Colonic mucosa (tissue), 4 donors: ENCODE measurements at places on chromosomes 7 and 10. TPM values are rescaled to one million over a fixed set of nuclear protein-coding genes. Genes with fewer than 3 reads are reported as not detected.

- DNase-seq = no peak
Observed at GRCh38 chr7:1974290-1975101, 258.2 kb downstream of the MAD1L1 start.

DNA sequence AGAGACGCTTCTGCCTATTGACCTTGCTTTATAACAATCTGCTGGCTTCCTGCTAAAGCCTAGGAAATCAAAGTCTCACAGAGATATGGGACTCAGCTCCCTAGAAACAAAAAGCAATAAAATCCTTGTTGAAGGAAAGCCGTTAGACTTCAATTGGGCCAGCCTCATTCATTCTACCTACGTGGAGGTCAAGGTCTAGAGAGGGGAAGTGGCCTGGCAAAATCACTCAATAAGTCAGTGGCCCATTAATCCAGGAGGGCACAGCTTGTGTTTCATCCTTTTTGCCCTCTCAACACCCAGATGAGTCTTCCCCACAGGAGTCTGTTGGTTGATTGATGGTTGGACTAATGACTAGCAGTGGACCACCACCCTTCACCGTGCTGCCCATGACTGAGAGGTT lies 40.5 kb upstream of the ACSL5 start:
- peak; percentile 57 for DNase-seq

- DNase-seq = no peak
Observed at GRCh38 chr10:61758433-61758832, 95.7 kb downstream of the CABCOCO1 start.

GRCh38 chr7:44963364-44964290 lies 15.2 kb downstream of the MYO1G start:
- no peak for DNase-seq

DNA sequence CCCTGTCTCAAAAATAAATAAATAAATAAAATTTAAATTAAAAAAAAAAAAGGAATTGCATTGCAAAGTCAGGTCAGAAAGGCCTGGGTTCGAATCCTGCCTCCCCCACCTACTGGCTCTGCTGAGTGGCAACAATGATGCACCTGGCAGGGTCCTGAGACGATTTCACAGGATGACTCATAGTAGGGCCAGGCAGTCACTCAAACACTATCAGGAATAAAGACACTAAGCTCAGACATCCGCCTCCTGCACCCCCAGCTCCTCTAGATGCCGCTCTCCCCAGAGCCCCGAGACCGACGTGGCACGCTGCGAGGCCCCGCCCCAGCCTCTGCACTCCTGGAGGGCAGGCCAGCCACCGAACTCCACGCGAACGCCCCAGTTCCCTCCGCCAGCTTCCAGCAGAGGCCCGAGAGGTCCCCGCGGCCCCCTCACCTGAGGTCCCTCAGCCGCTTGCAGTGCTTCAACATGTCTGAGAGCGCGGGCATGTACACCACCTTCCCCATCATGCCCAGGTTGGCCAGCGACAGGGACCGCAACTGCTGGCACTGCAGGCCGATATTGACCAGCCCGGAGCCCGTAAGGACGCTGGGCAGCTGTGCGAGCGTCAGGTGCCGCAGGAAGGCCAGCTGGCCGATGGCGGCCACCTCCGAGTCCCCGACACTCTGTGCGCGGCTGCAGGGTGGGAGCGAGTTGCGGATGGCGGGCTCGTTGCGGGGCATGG lies 76.6 kb upstream of the TNRC18 start:
- no peak for DNase-seq

DNA sequence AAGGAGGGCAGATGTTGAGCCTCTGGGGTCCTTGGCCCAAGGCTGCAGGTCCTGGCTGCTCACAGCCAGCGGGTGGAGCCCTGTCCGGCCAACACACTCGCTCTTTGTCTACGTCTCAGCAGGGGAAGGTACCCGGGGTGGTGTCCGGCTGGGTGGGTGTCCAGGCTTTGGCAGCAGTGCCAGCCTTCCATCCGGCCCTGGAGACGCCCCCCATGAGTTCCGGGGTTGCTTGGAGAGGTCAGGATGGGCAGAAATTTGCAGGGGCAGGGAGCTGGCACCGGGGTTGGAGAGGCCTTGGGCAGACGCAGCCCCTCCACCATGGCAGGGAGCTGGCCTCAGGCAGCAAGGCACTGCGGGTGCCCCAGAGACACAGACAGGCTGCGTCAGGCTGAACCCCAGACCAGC lies 42.2 kb upstream of the ELN start:
- no peak for DNase-seq

DNA sequence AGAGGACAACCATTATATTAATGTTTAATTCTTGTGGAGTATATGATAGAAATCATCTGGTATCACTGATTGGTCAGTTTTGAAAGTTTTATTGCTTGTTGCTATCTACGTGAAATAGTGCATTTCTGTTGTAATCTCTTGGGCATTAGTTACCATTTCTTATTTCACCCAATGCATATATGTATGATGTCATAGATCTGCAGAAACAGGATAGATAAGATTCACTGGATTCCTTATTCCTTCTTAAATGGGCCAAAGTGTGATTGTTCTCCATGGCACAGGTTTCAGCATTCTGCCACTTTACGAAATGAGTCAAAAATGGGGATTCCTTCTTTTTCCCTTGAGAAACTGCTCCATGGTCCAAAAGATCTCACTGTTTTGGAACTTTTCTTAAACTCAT lies 56.6 kb downstream of the VTI1A start:
- no peak for DNase-seq

GRCh38 chr10:79047584-79047874 lies 21.2 kb upstream of the ZMIZ1 start:
- no peak for DNase-seq

DNA sequence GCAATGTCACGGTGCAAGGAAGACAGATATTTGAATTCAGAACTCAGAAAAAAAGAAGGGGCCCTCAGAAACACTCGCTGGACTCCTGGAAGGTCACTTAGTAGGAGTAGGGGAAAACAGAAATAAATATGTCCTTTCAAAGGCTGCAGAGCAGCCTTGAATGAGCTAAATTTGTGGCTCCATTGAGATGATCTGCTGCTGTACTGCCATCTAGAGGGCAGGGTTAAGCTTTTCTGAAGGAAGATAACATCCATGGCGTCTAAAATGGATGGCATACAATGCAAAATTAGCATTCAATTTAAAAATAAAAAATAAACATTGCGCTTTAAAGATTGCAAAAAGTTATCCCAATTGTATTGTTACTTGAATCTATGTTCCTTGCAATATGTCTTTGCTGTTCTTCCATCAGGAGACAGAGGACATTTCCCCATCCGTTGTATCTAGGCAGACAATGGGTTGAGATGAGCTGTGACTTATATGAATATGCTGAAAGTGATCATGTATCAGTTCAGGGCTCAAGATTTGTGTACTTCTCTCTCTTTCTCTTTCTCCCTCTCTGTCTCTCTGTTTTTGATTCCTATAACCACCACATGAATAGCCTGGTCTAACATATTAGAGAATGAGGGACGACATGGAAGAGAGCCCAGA lies 642.2 kb downstream of the SH2D4B start:
- DNase-seq = peak; percentile 33

DNA sequence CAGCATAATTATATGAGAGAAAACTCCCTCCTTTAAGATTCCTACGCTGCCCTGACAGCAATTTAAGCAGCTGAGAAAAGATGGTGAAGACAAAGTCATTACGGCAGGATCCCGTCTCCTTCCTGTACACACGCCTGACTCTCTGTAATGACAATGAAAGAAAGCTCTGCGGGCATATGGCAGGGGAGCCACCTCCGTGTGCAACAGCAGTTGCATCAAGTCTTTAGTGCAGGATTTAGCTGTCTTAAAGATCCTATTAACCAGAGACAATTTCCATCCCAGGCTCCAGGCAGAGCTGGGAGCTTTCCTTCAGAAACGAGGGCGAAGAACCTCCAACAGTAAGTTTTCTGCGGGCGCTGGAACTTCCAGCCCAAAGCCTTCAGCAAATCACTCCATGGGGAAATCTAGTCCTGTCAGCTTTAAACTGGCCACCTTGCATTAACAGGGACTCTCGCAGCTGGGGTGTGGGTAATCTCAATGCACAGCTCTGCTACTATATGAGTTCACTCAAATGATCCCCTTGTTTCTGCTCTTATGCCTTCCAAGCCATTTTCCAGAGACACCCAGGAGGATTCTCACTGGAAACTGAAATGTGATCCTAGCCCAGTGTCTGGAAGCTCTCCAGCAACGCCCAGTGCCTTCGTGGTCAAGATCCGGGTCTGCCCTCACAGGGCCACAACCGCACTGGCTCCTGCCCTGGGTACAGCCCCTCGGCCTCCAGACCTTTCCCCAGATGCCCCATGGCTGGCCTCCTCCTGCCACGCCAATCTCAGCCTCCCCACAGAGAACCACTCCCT lies 74.9 kb downstream of the CTBP2 start:
- DNase-seq = no peak

NEURL1 gene
- total RNA-seq = 46.1 TPM

OPALIN gene
- total RNA-seq = not detected

DGKI gene
- 0.35 TPM for total RNA-seq

ENKUR gene
- total RNA-seq = 0.20 TPM
